ENCODE measurements at places on chromosomes 12 and 14.

DNA sequence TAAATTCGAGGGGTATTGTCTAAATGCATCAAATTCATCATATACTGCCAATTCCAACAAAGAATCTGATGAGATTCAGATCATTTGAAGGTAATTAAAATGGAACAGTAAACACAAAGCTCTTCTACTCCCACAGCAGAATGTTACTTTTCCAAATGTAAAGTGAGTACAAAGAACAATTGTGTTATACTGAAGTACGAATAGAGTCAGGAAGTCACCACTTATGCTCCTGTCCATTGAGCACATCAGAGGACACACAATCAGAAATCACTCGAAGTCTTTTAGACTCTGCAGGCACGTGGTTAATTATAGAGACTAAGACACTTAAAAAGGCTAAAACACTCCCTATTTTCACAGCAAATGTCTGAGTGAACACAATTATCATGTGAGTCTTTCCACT is 388.5 kb upstream of the MIS18BP1 start:
- DNase-seq: no peak

DNA sequence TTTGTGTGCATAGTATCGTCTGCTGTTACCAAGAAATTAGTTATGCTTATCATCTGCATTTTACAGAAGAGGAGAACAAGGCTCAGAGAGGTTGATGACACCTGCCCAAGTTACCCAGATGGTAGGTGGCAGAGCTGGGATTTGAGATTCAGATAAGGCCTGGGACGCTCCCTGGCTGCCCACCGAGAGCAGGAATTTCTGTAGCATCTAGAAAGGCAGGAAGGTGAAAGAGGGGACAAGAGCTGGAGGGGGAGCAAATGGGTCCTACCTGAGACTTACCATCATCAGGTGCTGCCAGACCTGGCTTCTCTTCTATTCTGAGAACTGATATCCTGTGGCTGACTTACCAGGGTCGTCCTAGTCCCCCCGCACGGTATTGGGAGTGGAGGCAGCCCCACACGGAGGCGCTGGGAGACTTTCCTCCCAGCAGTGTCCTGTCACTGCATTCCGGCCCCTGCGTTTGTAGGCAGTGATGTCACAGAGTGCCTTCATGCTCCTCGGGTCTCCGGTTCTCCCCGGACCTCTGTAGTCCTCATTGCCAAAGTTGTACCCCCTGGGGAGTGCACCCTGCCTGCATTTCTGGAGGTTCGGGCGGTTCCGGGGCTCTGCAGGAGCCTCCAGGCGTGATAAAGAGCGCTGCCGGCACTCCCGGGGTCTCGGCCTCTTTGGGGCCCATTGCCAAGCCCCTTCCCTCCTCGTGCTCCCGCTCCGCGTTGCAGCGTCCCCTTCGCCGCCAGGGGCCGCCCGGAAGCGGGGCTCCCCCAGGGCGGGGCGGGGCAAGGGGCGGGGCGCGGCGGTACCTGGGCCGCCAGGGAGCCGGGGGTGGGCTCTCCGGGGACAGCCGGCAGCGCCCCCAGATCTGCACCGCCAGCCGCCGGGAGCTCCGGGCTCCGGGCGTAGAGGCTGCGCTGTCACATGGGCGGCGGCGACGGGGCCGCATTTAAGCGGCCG is at the start of gene CABP1:
Gene CABP1, plus strand, starts transcription at position 856 of the 951 bp plus-strand sequence. Its CDS starts 60 bp downstream, at position 916.
- DNase-seq: peak; percentile 59

- no peak for DNase-seq
Measured at GRCh38 chr14:52678591-52678990, 16.8 kb downstream of the ERO1A start.

DNA sequence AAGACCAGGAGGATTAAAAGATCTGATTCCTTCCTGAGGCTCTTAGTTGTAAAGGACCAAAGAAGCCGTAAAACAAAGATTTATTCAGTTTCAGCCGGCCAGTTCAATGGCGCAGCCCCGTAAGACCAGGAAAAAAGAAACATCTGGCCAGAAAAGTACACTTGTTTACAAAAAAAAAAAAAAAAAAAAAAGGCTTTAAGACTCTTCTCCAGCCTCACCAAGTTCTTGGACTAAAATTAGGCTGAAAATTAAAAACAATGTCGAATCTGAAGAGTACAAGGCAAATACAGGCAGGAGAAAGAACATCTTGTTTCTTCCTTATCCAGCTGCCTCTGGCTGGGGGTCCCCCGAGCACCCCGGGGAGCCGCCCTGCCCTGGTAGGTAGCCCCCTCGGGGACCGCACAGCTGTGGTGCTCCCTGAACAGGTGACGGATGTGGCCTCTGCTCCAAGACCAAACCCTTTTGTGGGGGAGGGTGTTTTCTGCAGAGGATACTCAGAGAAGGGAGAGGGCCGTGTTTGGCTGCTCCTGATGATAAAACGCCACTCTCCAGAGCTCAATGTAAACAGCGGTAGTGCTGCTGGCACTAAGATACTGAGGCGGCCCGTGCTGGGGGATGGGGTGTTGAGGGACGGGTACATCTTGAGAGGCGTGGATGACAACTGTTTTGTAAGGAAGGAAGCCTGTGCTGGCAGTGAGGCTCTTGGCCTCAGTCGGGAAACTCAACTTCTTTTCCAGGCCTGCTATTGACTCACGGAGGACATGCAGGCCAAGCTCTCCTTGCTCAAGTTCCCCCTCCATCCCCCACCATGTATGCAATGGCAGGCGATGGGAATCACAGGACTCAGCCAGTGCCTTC is 201.0 kb upstream of the DIO3 start:
- no peak for DNase-seq

GRCh38 chr14:23093104-23093503 is 1.8 kb downstream of the ACIN1 start:
- DNase-seq: no peak

GRCh38 chr12:93176610-93177126 is 201.1 kb upstream of the NUDT4 start:
- DNase-seq: no peak

GRCh38 chr12:75317784-75318183 is 12.3 kb downstream of the CAPS2 start:
- no peak for DNase-seq
